ENCODE measurements at places on chromosomes 2 and 18.

DNA sequence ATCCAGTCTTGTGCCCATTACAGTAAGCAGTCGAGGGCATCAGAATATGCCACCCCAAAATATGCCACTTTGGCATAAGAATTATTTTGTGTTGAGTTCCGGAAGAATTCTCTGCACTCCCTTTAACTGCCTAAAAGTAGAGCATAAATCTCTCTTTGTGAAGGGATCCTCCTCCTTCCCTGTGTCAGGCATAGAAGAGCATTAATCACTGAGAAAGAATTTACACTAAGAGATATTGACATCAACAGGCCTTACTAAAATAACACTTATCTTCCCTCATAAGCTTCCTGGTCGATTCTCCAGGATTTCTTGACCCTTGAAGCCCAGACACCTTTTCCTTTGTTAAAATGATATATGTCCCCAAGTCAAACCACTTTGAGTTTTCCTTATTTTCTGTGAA, 27.6 kb upstream of the KYNU start:
- DNase-seq, result no peak

DNA sequence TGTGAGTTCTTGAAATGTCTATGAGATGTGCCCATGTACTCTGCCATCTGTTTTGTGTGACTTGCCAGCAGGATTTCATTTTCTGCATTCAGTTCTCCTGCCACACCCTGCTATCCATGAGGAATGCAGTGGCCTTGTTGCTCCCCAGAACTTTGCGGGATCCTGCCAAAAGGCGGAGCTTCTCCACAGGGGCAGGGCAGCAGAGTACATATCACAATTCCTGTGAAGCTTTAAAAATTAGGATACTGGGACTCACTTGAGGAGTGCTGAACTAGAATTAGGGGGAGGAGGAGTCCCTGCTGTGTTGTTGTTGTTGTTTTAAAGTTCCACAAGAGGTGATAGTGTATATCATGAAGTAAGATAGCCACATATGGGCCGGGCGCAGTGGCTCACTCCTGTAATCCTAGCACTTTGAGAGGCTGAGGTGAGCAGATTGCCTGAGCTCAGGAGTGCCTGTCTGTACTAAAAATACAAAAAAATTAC, 76.4 kb downstream of the TANC1 start:
- DNase-seq, result no peak

DNA sequence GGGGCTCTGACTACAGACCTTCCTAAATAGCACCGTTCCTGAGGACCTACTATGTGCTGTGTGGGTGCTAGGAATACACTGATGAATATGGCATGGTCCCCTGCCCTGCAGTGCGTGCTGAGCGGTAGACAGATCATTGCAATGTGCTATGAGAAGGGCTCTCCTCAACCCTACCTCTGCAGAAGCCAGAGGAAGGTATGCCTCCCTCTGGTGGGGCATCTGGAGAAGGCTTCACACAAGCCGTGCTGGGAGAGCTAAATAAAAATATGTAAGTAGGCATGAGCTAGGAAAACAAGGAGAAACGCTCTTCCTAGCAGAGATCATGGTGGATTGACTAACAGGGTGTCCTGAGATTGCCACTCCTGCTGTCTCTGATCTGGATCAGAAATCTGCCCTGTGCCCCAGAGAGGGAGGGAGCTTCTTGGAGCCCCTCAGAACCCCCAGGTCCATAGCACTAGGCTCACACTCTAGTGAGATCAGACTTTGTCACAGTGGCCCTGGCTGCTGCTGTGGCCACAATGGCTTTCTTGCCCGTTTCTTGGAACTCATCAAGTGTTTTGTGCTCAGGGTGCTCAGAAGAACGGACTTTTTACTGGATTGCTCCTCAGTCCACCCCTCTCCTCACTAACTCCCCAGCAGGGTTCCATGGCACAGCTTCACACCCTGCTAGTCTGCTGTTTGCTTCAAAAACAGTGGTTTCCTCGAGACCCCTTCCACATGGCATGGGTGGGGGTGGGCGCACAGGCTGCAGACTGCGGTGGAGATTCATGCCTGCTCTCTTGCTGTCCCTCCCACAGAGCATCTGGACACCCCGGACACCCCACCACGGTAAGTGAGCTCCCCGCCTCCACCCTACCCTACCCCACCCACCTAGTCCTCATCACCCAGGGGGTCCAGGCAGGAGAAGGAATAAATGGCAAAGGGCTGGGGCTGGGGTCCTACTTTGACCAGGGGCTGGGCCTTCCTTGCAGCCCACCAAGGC, 14.2 kb downstream of the SIGLEC15 start:
- DNase-seq, result no peak

GRCh38 chr2:141528990-141529389, 601.8 kb downstream of the LRP1B start:
- no peak for DNase-seq

All from HAP-1 (cell line).